ENCODE measurements at places on chromosomes 3 and 15.

GRCh38 chr15:101165905-101166471 is 85.9 kb downstream of the CHSY1 start:
- no peak for DNase-seq

- no peak for DNase-seq
These were observed 13.6 kb upstream of the ONECUT1 start for GRCh38 chr15:52803467-52804306.

GRCh38 chr3:115715241-115715745 is 92.0 kb downstream of the GAP43 start:
- DNase-seq, result no peak

GRCh38 chr15:68683551-68683950 is 104.8 kb downstream of the CORO2B start:
- DNase-seq, result no peak

DNA sequence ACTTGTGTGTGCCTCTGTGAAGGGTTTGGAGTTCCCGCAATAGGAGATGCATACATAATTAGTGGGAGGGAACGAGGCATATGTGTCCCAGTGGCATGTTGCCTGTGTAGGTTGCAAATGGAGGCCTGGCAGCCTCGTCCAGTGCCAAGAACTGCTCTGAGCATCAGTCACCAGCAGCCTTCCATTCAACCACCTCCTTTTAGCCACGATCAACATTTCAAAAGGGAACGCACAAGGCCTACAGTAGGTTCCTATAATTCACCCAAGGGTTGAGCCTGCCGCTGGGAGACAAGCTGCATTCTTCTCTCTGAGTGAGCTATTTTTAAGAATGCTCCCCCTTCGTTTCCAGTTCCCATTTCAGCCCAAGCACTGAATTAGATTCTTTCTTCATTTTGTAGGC is 78.8 kb upstream of the CTNNB1 start:
- no peak for DNase-seq

- DNase-seq, result no peak
These were observed 6.1 kb upstream of the ZSCAN2 start for GRCh38 chr15:84594617-84595290.

GRCh38 chr3:37279236-37279635 is 104.9 kb upstream of the LRRFIP2 start:
- DNase-seq, result no peak

DNA sequence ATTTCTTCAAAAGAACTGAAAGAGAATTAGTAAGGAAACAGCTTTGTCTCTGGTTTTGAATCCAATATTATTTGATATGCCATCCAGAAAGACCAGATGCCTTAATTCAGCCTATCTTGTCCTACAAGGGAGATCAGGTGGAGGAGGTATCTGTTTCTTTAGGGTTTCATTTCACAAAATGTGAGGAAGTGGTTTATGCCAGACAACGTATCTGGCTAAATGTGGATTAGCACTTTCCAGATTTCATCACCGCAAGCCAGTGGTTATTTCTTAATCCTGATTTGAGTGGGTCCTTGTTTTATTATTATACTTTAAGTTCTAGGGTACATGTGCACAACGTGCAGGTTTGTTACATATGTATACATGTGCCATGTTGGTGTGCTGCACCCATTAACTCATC is 271.1 kb downstream of the EBLN2 start:
- no peak for DNase-seq
